Kidney (tissue), 22 donors: ENCODE measurements at places on chromosomes 16 and 17.
A peak's percentile ranks its signal among the peaks of the same experiment; 100 is the strongest.

GRCh38 chr17:60149691-60150582 is at the start of gene CA4:
Gene CA4, plus strand, starts transcription at chr17:60149973. Its CDS starts 62 bp downstream, at chr17:60150035.
- H3K4me1 ChIP-seq, result peaks cover 6% of the 10 kb centered on the region
- peak within 1 kb of the TSS; percentile 74 for H3K27ac ChIP-seq
- peaks cover 6% of the 10 kb centered on the region for H3K27me3 ChIP-seq
- no peak within 1 kb of the TSS for H3K4me3 ChIP-seq
- DNase-seq, result peak; percentile 79

- H3K4me3 ChIP-seq, result no peak overlapping the region
- no peaks in the 10 kb centered on the region for H3K27me3 ChIP-seq
- H3K4me1 ChIP-seq, result no peaks in the 10 kb centered on the region
- no peak overlapping the region for H3K27ac ChIP-seq
Observed at GRCh38 chr16:79713609-79714309, 113.2 kb upstream of the MAF start.

DNA sequence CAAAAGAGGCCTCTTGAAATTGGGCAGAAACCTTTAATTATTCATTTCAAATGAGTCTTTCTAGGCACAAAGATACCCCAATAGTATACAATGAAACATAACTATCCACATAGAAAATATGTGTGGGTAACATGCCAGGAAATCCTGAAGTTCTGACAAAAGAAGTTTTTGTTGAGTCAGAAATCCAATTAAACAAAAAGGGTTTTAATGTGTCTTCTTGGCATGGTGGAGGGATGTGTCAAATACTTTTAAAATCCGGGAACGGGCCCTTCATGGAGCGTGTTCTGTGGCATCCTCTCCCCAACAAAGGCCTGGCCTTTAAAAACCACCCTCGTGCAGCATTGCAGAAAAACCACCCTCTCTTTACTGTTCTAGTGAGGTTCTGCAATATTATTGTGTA is 14.2 kb downstream of the CDRT4 start:
- H3K27ac ChIP-seq, result no peak overlapping the region
- no peak for DNase-seq
- H3K4me1 ChIP-seq, result peaks cover 5% of the 10 kb centered on the region
- H3K36me3 ChIP-seq, result no peaks in the 10 kb centered on the region
- H3K27me3 ChIP-seq, result no peaks in the 10 kb centered on the region

GRCh38 chr17:56982312-56982711 is 4.4 kb downstream of the SCPEP1 start:
- H3K27ac ChIP-seq, result no peak overlapping the region
- no peak for DNase-seq
- no peak overlapping the region for H3K4me3 ChIP-seq
- no peaks in the 10 kb centered on the region for H3K27me3 ChIP-seq

- H3K27ac ChIP-seq, result no peak overlapping the region
- peak; percentile 34 for DNase-seq
- H3K4me3 ChIP-seq, result no peak overlapping the region
- no peaks in the 10 kb centered on the region for H3K27me3 ChIP-seq
- H3K36me3 ChIP-seq, result no peaks in the 10 kb centered on the region
- no peaks in the 10 kb centered on the region for H3K4me1 ChIP-seq
Observed at GRCh38 chr17:9259419-9259818, 238.1 kb downstream of the NTN1 start.

DNA sequence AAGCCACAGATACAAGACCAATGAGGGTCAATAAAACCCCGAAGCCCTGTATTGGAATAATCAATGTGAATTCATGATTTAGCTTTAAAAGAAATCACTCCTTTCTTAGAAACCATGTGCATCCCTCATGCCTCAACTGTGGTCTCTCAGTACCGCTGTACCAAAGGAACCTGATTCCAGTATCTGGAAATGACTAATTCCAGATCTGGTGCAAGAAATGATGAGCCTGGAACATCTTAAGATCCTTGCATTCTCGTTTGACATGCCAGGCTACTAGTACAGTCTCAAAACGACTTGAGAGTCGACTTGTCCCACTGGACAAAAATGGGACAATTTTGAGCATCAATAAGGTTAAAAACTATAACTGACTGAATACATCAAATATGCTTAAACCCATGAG is 21.2 kb downstream of the USP31 start:
- H3K36me3 ChIP-seq, result no peaks in the 10 kb centered on the region
- H3K27ac ChIP-seq, result no peak overlapping the region
- DNase-seq, result no peak
- no peaks in the 10 kb centered on the region for H3K27me3 ChIP-seq
- no peak overlapping the region for H3K4me3 ChIP-seq

GRCh38 chr17:182050-182751 is 751 bp upstream of the DOC2B start:
- no peak overlapping the region for H3K27ac ChIP-seq
- peak; percentile 82 for DNase-seq
- H3K36me3 ChIP-seq, result no peaks in the 10 kb centered on the region
- peaks cover 3% of the 10 kb centered on the region for H3K4me1 ChIP-seq
- peak overlapping the region; percentile 39 for H3K4me3 ChIP-seq
- H3K27me3 ChIP-seq, result no peaks in the 10 kb centered on the region

GRCh38 chr17:8836821-8837562 is 30.5 kb downstream of the PIK3R6 start:
- no peaks in the 10 kb centered on the region for H3K4me1 ChIP-seq
- H3K27me3 ChIP-seq, result no peaks in the 10 kb centered on the region
- H3K27ac ChIP-seq, result no peak overlapping the region
- no peak overlapping the region for H3K4me3 ChIP-seq
- DNase-seq, result no peak
- H3K36me3 ChIP-seq, result no peaks in the 10 kb centered on the region

GRCh38 chr16:29745853-29746345 is at the start of gene C16orf54:
Gene C16orf54, minus strand, starts transcription at chr16:29745990. Its CDS starts 1,039 bp downstream, at chr16:29744951.
- H3K4me1 ChIP-seq, result no peaks in the 10 kb centered on the region
- no peaks in the 10 kb centered on the region for H3K27me3 ChIP-seq

DNA sequence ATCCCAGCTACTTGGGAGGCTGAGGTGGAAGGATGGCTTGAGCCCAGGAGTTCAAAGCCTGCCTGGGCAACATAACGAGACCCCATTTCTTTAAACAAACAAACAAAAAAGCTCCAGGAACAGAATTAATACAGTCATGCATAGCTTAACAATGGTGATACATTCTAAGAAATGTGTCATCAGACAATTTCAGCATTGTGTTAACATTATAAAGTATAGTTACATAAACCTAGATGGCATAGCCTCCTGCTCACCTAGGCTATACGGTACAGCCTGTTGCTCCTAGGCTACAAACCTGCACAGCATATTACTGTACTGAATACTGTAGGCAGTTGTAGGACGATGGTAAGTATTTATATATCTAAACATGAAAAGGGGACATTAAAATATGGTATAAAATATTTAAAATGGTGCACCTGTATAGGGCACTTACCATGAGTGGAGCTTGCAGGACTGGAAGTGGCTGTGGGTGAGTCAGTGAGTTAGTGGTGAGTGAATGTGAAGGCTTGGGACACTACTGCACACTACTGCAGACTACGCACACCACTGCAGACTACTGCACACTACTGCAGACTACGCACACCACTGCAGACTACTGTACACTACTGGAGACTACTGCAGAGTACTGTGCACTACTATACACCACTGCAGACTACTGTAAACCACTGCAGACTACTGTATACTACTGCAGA is 74.6 kb downstream of the TMC6 start:
- H3K27me3 ChIP-seq, result no peaks in the 10 kb centered on the region
- no peak overlapping the region for H3K27ac ChIP-seq
- H3K4me1 ChIP-seq, result peaks cover 5% of the 10 kb centered on the region
- H3K36me3 ChIP-seq, result peaks cover 14% of the 10 kb centered on the region

DNA sequence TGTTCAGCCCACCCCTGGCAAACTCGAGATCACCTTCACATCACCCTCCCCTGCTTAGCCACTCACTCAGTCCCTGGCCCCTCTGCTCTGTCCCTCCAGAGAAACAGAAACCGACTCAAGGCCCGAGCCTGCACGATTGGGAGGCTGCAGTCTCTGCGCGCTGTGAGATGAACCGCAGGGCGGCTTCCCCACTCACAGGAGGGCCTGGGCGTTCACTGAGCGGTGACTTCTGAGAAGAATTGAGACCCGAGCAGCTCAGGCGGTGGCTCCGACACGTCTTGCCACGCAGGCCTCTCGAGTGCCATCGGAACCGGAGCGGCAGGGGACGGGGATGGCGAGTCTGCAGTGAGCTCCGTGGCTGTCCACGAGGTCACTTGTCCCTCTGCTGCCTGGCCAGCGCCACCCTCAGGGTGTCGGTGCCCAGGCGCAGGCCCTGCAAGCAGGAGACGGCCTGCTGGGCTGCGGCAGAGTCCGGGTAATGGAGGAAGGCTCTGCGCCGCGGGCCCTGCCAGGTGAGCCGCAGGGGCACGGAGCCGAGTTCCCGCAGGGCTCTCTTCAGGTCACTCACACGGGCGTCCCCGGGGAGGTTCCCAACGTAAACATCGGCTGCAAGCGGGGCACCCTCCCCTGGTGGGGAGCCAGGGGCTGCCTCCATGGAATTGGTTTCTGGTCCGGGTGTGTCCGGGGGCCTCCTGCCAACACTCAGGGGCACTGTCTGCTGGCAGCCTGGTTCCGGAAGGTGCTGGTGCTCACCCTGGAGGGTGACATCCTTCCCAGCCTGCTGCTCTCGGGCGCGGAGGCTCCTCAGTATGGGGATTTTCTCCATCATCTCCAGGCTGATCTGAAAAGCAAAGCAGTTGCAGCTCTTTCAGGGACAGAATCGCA is 21.6 kb downstream of the FOXF1 start:
- H3K4me3 ChIP-seq, result no peak overlapping the region
- no peak overlapping the region for H3K27ac ChIP-seq
- no peak for DNase-seq
- no peaks in the 10 kb centered on the region for H3K4me1 ChIP-seq
- no peaks in the 10 kb centered on the region for H3K27me3 ChIP-seq

GRCh38 chr17:17763734-17764133 is 73.1 kb downstream of the SREBF1 start:
- DNase-seq, result no peak
- no peak overlapping the region for H3K4me3 ChIP-seq
- H3K27me3 ChIP-seq, result no peaks in the 10 kb centered on the region
- H3K36me3 ChIP-seq, result no peaks in the 10 kb centered on the region
- no peak overlapping the region for H3K27ac ChIP-seq

DNA sequence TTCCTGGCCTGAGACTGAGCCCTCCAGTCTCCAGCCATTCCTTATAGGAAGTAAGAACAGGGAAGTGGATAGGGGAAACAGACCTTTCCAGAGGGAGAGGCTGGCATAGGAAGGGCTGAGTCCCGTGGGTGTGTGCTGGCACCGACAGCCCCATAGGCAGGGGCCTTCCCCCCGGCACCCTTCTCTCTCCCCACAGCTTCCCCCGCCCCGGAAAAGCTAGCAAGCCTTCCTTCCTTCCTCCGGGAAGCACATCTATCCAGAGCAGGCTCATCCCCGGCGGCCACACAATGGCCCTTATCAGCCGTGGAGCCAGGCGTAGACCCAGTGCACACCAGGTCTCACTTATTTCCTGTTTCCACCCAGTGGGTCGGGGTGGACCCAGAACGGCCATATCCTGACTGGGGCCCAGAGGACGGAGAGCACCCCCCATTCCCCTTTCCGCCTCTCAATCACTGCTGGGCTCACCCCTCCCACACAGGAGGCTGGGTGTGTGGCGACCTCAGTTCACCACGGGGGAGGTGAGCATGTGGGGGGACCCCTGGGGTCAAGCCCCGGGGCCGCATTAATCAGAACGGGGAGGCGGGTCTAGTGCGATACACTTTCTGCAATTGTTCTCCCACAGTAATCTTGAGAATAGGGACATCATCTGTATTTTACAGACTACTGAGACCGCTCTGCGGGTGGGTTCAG is 950 bp upstream of the MYO1C start:
- peak overlapping the region; percentile 71 for H3K27ac ChIP-seq
- no peak for DNase-seq
- no peaks in the 10 kb centered on the region for H3K4me1 ChIP-seq
- H3K27me3 ChIP-seq, result no peaks in the 10 kb centered on the region
- H3K36me3 ChIP-seq, result no peaks in the 10 kb centered on the region

- no peaks in the 10 kb centered on the region for H3K27me3 ChIP-seq
- H3K36me3 ChIP-seq, result no peaks in the 10 kb centered on the region
- H3K4me1 ChIP-seq, result no peaks in the 10 kb centered on the region
- no peak overlapping the region for H3K27ac ChIP-seq
Observed at GRCh38 chr16:57137566-57138273, 45.3 kb downstream of the CPNE2 start.

- no peak for DNase-seq
- H3K4me1 ChIP-seq, result no peaks in the 10 kb centered on the region
- no peaks in the 10 kb centered on the region for H3K27me3 ChIP-seq
- no peak overlapping the region for H3K27ac ChIP-seq
- no peak overlapping the region for H3K4me3 ChIP-seq
Observed at GRCh38 chr16:30499284-30499683, 26.7 kb downstream of the ITGAL start.

DNA sequence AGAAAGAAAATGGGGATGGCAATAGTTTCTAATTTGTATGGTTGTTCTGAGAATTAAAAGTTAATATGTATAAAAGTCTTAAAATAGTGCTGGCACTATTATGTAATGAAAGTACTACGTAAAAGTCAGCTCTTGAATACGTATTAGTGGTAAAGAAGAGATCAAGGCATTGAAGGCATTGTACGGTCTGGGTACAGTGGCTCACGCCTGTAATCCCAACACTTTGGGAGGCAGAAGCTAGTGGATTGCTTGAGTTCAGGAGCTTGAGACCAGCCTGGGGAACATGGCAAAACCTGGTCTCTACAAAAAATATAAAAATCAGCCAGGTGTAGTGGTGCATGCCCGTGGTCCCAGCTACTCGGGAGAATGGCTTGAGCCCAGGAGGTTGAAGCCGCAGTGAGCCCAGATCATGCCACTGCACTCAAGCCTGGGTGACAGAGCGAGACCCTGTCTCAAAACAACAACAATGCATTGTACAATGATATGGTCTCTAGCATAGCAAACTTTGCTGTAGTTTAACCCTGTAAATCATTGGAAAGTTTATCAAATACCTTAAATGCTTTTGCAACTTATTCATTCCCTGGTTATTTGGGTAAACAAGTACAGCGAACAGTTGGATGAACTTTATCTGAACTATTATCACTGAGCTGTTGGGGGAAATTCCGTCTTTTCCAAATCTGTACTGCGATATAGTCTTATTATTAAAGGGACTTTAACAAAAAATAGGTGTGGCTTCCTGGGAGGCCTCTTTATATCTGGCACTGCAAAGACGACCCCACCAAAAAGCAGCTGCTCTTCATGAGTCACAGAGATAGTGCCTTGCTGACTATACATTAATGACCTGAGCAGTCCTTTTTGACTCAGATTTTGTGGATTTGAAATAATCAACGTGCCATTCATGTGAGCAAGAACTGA is 73.6 kb downstream of the GPRC5B start:
- peak overlapping the region; percentile 25 for H3K27ac ChIP-seq
- peaks cover 28% of the 10 kb centered on the region for H3K4me1 ChIP-seq
- H3K36me3 ChIP-seq, result no peaks in the 10 kb centered on the region
- H3K4me3 ChIP-seq, result peak overlapping the region; percentile 5
- no peak for DNase-seq

- H3K4me1 ChIP-seq, result no peaks in the 10 kb centered on the region
- no peaks in the 10 kb centered on the region for H3K36me3 ChIP-seq
- H3K27me3 ChIP-seq, result no peaks in the 10 kb centered on the region
- no peak overlapping the region for H3K27ac ChIP-seq
- no peak for DNase-seq
Observed at GRCh38 chr16:50553731-50554360, 5.7 kb downstream of the NKD1 start.
